Vagina (tissue), 2 donors: ENCODE measurements at places on chromosomes 16 and 17.

GRCh38 chr17:74454197-74455024 lies 12.0 kb upstream of the CD300A start:
- DNase-seq = no peak

- DNase-seq = no peak
Measured at GRCh38 chr16:88965411-88965810, 11.6 kb downstream of the CBFA2T3 start.

GRCh38 chr17:15662681-15663080 lies 21.4 kb downstream of the TRIM16 start:
- DNase-seq = peak; percentile 19

- DNase-seq = no peak
Measured at GRCh38 chr17:73841431-73842060, 197.3 kb upstream of the SDK2 start.

DNA sequence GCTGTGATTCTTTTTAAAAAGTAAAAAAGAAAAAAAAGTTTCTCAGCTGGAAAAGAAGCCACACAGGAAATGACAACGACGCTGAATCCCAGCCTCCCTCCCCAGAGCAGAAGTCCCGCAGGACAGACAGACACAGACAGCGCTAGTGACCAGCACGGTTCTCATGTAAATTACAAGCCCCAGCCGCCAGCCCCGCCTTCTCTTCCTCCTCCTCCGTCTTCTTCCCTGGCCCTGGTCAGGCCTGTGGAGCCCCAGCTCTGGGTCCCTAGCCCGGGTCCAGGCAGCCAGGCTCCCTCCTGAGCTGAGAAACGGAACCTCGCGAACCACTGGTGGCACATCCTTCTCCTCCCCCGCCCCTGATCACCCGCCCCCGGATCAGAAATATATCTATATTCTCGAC lies 7.0 kb upstream of the IL17C start:
- no peak for DNase-seq

GRCh38 chr17:28916302-28916934 lies 13.5 kb upstream of the DHRS13 start:
- no peak for DNase-seq

- DNase-seq = no peak
Measured at GRCh38 chr17:80891397-80892018, 100.1 kb upstream of the CHMP6 start.

DNA sequence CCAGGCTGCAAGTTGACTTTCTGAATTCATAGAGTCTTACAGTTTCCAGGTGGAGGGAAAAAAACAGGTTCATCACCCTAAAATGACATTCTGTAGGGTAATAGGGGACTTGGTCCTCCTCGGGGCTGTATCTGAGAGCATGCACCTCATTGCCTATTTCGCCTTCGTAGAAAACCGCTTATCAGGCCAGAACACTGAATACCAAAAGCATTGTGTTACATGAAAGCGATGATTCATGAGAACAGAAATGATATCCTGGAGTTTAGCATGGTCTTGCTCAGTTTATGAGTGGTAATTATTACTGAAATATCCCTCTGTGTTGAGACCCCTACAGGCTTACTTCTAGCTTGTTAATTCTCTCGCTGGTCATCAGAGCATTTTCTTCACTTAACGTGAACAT lies 61.4 kb upstream of the ARHGAP44 start:
- DNase-seq = peak; percentile 34
